ENCODE measurements at places on chromosomes 7 and 10.
A peak's percentile ranks its signal among the peaks of the same experiment; 100 is the strongest.

DNA sequence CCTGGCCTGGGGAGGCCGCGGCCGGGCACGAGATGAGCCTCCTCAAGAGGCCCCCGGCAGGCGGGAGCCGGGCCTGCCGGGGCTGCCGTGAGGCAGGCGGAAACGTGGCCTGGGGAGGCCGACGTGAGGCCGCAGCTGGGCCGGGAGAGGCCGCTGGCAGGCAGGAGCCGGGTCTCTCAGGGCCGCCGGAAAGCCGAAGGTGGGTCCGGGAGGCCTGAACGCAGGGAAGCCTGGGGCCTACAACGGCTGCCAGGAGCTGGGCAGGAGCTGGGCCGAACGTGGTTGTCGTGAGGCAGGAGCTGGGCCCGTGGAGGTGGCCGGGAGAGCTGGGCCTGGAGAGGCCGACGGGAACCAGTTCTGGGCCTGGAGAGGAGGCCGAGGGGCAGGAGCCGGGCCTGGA is 171.9 kb downstream of the TPST1 start:
- no peaks in the 10 kb centered on the region for H3K27me3 ChIP-seq
- no peaks in the 10 kb centered on the region for H3K4me1 ChIP-seq
- no peaks in the 10 kb centered on the region for H3K36me3 ChIP-seq
- no peak overlapping the region for H3K4me3 ChIP-seq
- no peak for DNase-seq

- no peaks in the 10 kb centered on the region for H3K27me3 ChIP-seq
- H3K4me3 ChIP-seq: peak overlapping the region; percentile 81
- H3K36me3 ChIP-seq: no peaks in the 10 kb centered on the region
- no peak for DNase-seq
- peaks cover 41% of the 10 kb centered on the region for H3K4me1 ChIP-seq
These were observed 1.3 kb downstream of the CUL1 start for GRCh38 chr7:148699782-148700629.

- no peaks in the 10 kb centered on the region for H3K36me3 ChIP-seq
- no peak for DNase-seq
- no peak overlapping the region for H3K4me3 ChIP-seq
- H3K4me1 ChIP-seq: peaks cover 22% of the 10 kb centered on the region
These were observed 8.0 kb upstream of the MNX1 start for GRCh38 chr7:157018328-157018996.

DNA sequence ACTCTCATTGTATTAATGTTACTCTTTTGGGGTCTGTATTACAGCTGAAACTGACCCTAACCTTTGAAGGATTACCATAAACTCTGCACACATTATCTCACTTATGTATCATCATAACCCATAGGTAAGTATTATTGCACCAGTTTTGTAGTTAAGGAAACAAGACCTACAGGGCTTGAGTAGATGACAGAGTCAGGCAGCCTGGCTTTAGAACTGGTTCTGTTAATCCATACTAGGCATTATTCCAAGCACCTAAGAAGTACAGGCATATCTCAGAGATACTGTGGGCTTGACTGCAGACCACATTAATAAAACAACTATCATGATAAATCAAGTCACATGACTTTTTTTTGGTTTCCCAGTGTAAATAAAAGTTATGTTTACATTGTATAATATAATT is 17.1 kb upstream of the AKR1B1 start:
- H3K36me3 ChIP-seq: no peaks in the 10 kb centered on the region
- H3K4me1 ChIP-seq: no peaks in the 10 kb centered on the region

DNA sequence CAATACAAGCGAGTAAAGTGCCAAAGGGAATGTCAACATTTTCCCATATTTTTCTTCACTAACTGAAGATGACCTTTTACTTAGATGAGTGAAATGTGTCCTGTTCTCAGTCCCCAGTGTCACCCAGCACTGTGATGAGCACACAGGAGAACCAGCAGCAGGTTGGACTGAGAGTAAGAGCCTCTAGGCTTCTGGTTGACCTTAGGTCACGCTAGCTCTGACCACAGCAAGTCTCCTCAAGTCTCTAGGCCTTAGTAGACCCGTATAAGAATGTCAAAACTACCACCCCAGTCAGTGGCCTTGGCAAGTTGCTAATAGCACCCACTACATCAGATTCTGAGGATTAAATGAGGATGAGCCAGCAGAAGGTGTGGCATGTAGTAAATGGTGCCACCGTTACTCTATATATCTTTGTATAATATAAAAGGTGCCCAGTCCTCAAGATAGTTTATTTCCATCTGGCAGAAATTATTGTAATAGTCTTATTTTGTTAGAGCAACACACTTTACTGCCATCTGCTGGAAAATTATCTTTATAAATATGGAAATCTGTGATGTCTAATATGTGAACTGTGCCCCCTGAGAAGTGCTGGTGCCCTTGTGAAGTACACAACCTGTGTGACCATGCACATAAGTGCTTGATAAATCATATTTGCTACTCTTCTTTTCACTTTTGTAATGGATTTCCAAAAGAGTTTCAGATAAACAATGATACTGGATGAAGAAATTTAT is 75.7 kb downstream of the SPAG6 start:
- H3K4me3 ChIP-seq: no peak overlapping the region
- H3K27ac ChIP-seq: no peak overlapping the region
- no peaks in the 10 kb centered on the region for H3K4me1 ChIP-seq
- DNase-seq: no peak

GRCh38 chr7:10268034-10268433 is 705.6 kb upstream of the PHF14 start:
- no peak overlapping the region for H3K27ac ChIP-seq
- no peak overlapping the region for H3K4me3 ChIP-seq
- H3K27me3 ChIP-seq: no peaks in the 10 kb centered on the region
- no peaks in the 10 kb centered on the region for H3K36me3 ChIP-seq
- no peak for DNase-seq
- H3K4me1 ChIP-seq: no peaks in the 10 kb centered on the region

DNA sequence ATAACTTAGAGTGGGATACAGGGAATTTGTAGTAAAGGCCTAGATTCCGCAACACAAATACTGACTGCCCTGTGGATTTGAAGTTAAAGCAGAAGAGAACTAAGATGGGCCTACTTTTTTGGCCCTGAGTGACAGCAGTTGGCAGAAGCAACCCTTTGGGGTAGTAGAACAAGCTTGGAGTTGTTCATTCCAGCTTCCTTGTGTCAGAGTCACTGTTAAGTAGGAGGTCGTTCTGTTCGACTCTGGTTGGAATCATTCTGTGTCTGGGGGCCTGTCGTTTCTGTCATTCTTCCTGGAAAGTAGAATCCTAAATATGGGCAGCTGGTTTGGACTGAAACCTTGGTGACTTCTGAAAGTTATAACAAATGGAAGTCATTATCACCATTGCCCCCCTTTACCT is 865.9 kb downstream of the LRMDA start:
- H3K4me3 ChIP-seq: no peak overlapping the region
- H3K27ac ChIP-seq: no peak overlapping the region
- DNase-seq: no peak
- no peaks in the 10 kb centered on the region for H3K27me3 ChIP-seq

- DNase-seq: no peak
- H3K4me3 ChIP-seq: no peak overlapping the region
- H3K4me1 ChIP-seq: no peaks in the 10 kb centered on the region
- H3K36me3 ChIP-seq: no peaks in the 10 kb centered on the region
- H3K27ac ChIP-seq: no peak overlapping the region
- H3K27me3 ChIP-seq: no peaks in the 10 kb centered on the region
These were observed 144.7 kb upstream of the SEMA3A start for GRCh38 chr7:84339306-84339705.

DNA sequence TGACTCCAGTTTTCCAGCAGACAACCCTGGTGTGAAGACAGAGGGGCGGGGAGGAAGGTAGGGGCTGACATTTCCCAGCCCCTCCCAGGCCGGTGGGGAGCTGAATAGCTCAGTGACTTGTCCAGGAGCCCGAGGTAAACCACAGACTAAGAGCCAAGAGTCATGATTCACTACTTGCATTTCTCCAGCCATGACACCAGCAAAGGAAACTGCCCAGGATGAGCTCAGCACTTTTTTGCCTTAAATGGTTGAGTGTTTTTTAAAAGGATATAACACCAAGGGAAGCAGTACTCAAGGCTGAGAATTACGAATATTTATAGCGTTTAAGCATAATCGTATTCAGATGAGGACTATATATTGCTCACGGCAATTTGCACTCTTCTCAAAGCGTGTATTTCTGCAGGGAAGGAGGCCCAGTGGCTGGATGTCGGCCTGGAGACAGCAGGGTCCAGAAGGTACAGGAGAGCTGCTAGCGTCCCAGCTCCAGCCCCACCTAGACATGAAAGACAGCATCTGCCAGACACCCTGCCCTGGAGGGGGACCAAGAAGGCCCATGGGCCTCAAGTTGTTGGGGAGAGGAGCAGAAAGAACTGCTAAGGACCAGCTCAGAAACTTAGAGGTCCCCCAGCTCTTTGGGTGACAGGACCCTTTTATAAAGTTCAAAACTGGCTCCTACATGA is 141.4 kb downstream of the GRID1 start:
- no peak overlapping the region for H3K27ac ChIP-seq
- no peak overlapping the region for H3K4me3 ChIP-seq
- no peaks in the 10 kb centered on the region for H3K27me3 ChIP-seq
- no peaks in the 10 kb centered on the region for H3K4me1 ChIP-seq
- DNase-seq: no peak

- H3K27me3 ChIP-seq: no peaks in the 10 kb centered on the region
- no peaks in the 10 kb centered on the region for H3K36me3 ChIP-seq
- H3K27ac ChIP-seq: no peak overlapping the region
- H3K4me1 ChIP-seq: peaks cover 35% of the 10 kb centered on the region
These were observed 59.1 kb upstream of the SMNDC1 start for GRCh38 chr10:110363572-110364411.

- DNase-seq: no peak
- no peak overlapping the region for H3K4me3 ChIP-seq
- no peaks in the 10 kb centered on the region for H3K27me3 ChIP-seq
- H3K27ac ChIP-seq: no peak overlapping the region
These were observed 97.7 kb downstream of the NRCAM start for GRCh38 chr7:108358553-108358952.

DNA sequence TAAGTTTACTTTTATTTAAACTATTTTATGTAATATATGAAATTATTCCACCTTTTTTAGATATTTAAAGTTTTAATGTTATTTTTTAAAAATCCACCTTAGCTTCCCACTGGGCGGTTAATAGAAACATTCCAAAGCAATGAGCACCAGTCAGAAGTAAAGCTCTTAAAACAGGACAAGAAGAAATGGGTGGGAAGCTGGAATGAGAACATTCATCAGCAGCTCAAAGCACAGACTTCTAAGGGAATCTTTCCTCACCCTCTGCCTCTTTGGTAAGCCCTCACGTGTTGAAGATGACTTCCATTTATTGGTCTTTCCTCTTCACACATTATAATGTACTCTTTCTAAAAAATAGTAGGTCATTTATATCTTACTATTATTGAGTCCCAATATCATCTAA is 3.1 kb downstream of the AGMO start:
- no peak for DNase-seq
- no peaks in the 10 kb centered on the region for H3K36me3 ChIP-seq
- no peak overlapping the region for H3K4me3 ChIP-seq
- H3K27me3 ChIP-seq: no peaks in the 10 kb centered on the region

- no peaks in the 10 kb centered on the region for H3K27me3 ChIP-seq
- H3K4me3 ChIP-seq: no peak overlapping the region
- peaks cover 5% of the 10 kb centered on the region for H3K36me3 ChIP-seq
- DNase-seq: no peak
- no peaks in the 10 kb centered on the region for H3K4me1 ChIP-seq
These were observed 25.5 kb upstream of the RGS10 start for GRCh38 chr10:119567978-119568377.

- no peaks in the 10 kb centered on the region for H3K36me3 ChIP-seq
- peaks cover 20% of the 10 kb centered on the region for H3K4me1 ChIP-seq
- no peaks in the 10 kb centered on the region for H3K27me3 ChIP-seq
- no peak overlapping the region for H3K27ac ChIP-seq
- no peak overlapping the region for H3K4me3 ChIP-seq
- DNase-seq: no peak
These were observed 3.3 kb upstream of the FAS start for GRCh38 chr10:88987243-88987725.

DNA sequence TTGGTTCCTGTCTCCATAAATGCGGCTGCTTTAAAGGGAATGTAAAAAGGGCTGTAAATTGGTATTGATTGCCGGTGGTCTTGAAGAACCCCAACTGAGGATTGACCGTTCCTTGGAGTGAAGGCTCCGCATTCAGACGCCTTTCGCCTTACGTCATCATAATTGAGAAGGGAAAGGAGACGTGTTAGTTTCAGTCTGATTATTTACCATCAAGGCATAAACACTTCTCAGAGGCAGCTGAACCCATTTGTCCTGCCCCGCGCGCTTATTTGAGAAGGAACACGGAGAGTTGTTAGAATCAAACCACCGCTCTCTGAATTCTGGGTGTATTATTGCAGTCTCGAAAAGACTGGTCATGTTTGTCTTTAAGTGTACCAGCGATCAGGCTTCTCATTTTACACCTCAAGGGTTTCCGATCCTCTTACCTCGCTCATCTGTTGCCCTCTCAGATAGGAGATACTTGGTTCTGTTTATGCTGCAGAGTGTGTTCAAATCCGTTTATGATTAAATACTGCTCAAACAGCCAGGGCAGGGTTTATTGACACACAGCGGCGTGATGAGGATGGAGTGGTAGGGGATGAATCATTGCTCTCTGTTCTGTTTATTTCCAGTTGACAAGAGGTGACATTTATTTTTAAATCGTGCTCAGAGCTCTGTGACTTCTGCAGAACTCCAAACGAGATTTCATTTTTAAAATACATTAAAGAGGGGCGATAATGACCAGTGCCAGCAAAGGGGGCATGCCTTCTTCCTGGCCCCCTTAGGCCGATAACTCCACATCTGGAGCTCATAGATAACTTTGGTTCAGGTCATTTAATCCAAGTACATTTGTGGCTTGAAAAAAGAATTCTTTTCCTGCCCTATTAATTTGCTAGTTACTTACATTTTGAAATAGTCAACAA is 30.4 kb downstream of the FOXK1 start:
- H3K36me3 ChIP-seq: no peaks in the 10 kb centered on the region
- H3K4me1 ChIP-seq: peaks cover 53% of the 10 kb centered on the region
- H3K27me3 ChIP-seq: no peaks in the 10 kb centered on the region
- H3K27ac ChIP-seq: no peak overlapping the region
- no peak for DNase-seq

- peaks cover 47% of the 10 kb centered on the region for H3K36me3 ChIP-seq
- H3K27me3 ChIP-seq: no peaks in the 10 kb centered on the region
- no peak overlapping the region for H3K27ac ChIP-seq
- DNase-seq: no peak
- H3K4me1 ChIP-seq: no peaks in the 10 kb centered on the region
- no peak overlapping the region for H3K4me3 ChIP-seq
These were observed 108.2 kb downstream of the ANKRD61 start for GRCh38 chr7:6139189-6139996.

- H3K4me1 ChIP-seq: no peaks in the 10 kb centered on the region
- H3K27ac ChIP-seq: no peak overlapping the region
- H3K4me3 ChIP-seq: no peak overlapping the region
- H3K27me3 ChIP-seq: peaks cover 4% of the 10 kb centered on the region
- H3K36me3 ChIP-seq: no peaks in the 10 kb centered on the region
- DNase-seq: no peak
These were observed 179.1 kb downstream of the RPS24 start for GRCh38 chr10:78212786-78213175.

DNA sequence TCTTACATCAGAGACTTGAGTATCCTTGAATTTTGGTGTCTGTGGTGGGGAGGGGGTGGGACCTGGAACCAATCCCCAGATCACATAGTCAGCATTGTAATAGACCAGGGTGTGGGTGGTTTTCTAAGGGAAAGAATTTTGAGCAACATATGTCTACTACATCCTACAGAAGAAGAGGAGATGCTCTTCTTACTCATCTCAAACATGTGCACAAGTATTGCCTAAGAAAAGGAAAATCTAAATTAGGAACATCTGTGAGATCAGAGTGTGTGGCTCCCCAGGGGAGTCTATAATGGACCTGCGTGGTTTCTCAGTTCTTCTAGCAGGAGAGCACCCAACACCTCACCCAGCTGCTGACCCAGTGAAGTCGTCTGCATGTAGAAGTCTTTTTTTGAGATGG is 148.8 kb downstream of the CCDC3 start:
- H3K27ac ChIP-seq: no peak overlapping the region
- no peak overlapping the region for H3K4me3 ChIP-seq
- H3K36me3 ChIP-seq: no peaks in the 10 kb centered on the region
- H3K4me1 ChIP-seq: no peaks in the 10 kb centered on the region
- peaks cover 12% of the 10 kb centered on the region for H3K27me3 ChIP-seq
